ENCODE measurements at places on chromosomes 4 and X.

- DNase-seq = no peak
These were observed 25.8 kb downstream of the RTL9 start for GRCh38 chrX:110384490-110384889.

GRCh38 chrX:631802-632365, 1.3 kb downstream of the SHOX start:
- no peak for DNase-seq

GRCh38 chr4:89661173-89661899, 175.6 kb downstream of the SNCA start:
- DNase-seq = no peak

- DNase-seq = no peak
These were observed 32.7 kb downstream of the KIAA0232 start for GRCh38 chr4:6815029-6815836.

DNA sequence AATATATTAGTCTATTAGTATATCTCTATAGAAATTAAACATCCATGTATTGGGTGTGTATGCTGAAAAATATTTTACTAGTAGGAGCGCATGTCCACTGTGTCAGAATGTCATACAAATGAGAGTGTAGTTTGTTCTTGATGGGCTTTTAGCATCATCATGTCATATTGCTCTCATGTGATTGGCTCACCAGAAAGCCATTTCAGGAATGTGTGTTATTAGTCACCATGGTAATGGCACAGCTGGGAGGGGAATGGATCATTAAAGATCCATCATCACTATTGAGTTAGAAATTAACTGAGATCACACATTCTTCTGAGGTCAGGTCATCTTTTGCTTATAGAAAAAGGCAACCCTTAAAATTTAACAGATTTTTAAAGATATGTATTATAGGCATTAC, 77.3 kb downstream of the PHEX start:
- no peak for DNase-seq

GRCh38 chr4:178205826-178206225, 763.6 kb upstream of the AGA start:
- no peak for DNase-seq

DNA sequence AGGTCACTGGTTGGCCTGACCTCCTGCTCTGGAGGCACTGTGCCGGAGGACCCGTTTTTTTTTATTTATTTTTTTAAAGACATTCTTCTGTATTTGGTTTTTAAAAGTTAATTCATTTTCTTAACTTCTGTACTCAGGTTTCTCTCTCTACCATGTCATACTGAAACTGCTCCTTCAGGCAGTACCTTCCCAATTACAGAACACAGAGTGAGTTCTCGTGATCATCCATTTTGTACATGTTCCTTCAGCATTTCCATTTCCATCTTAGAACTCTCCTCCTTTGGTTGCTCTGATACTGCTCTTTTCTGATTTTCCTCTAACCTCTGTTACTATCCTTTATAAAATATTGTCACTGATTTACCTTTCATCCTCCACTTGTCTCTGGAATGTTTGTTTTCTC, 17.9 kb downstream of the UBE2K start:
- no peak for DNase-seq

GRCh38 chr4:40143926-40144508, 52.8 kb upstream of the RHOH start:
- DNase-seq = no peak

- no peak for DNase-seq
These were observed 213.4 kb downstream of the IL15 start for GRCh38 chr4:141849778-141850177.

DNA sequence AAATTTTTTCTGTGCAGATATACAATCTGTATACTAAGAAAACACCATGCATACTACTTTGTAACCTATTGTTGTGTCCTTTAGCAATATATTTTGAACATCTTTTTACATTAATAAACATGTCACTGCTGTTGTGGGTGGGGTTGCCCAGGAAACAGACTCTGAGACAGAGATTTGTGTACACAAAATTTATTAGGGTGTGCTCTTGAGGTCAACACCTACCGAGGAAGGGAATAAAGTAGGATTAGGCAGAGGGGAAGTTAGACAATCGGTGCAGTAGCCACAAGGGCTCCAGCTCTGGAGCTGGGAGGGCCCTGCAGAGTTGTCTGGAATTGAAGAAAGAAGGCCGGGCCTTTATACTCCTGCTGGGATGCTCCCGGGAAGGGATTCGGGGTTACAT, 56.4 kb downstream of the CXorf58 start:
- DNase-seq = no peak

- DNase-seq = no peak
These were observed 955.5 kb upstream of the PRKX start for GRCh38 chrX:4668802-4669536.

DNA sequence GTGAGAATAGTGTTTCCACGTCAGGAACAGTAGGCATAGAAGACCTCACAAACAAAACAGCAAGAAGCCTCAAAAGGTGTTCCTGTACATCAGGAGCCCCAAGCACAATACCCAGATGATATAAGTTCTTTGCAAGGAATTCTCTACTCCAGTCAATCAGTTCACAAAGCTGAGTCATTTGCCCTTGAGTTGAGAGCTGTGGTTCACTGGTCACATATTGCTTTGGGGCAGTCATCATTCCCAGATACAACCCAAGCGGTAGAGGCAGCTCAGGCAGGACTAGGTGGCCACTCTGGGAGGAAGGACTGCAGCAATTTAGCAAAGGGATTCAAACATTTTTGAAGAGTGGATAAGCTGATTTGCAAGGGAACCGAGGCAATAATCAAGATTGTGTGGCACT, 551.5 kb upstream of the ZFP42 start:
- no peak for DNase-seq

DNA sequence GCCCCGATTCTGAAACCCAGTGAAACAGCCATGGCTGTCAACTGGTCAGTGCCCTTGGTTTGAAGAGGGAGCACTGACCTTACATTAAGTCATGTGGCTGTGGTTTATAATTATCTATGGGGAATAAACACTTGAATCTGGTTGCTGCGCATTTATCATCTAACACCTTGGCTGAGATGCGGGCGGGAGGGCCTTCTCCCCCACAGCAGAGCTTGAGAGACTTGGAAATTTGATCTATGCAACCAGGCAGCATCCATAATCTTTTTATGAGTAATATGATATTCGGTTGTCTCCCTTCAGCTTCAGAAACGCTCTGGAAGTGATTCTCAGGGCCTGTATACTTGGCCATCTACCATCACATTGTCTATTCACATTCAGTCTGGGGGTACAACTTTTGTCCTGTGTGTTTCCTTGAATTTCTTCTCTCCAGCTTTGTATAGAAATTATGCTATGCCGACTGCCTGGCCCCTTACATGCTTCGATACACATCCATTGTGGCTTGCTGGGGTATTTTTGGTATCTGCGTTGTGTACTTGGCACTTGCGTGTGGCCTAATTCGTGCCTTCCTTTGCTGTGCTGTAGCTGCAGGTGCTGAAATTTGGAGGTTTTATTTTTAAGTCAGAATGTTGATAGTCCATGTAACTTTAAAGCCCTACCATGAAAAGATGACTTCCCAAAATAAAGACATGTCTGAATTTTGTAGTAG, 321.6 kb downstream of the ARHGAP10 start:
- DNase-seq = no peak
